NCI-H187 treated with DMSO at 0.1 percent for 48 hours (cell line): ENCODE measurements at places on chromosomes 12 and 14.

DNA sequence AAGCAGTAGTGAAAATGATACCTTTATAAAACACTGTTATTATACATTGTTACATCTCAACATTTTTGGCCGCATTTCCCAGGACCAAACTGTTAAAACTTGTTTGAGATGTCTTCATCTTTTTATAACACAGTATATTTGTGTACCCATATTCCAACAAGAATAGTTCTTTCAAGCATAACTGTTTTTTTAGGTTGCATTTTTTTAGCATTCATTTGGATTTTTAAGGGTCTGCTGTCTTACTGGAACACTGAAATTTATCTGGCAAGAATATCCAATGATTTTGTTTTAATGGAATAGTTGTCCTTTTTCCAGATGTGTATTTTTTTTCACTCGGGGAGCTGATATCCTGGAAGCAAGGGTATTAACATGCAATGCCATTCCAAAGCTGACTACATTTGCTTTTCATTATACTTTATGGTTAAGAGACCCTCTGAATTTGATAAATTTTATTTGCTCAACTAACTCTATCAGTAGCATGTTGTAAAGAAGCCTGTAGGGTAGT lies 8.9 kb upstream of the NAV3 start:
- no peak for DNase-seq

DNA sequence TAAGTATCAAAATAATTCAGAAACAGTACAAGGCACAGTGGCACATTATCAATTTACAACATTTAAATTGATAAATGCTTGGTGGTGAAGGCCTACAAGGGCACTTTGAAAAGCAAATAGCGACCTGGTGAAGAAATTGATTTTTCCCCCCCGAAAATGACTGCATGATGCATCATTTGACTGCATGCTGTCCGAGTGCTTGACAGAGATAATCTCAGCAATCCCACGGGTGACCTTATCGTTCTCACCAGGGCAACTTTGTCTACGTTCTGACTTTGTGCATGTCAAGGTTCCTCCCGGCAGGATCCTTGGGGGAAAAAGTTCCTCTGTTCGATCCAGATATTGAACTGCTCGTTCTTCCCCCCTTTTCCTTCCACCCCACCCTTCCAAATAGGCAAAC lies 384.8 kb downstream of the EGLN3 start:
- no peak for DNase-seq

- no peak for DNase-seq
Observed at GRCh38 chr14:77185093-77185465, 3.5 kb downstream of the TMEM63C start.

DNA sequence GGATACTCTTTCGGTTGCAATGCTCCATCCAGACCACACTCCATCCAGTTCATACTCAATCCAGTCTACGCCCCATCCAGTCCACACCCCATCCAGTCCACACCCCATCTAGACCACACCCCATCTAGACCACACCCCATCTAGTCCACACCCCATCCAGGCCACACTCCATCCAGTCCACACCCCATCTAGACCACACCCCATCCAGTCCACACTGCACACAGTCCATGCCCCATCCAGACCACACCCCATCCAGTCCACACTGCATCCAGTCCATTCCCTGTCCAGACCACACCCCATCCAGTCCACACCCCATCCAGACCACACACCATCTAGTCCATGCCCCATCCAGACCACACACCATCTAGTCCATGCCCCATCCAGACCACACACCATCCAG lies 116.0 kb upstream of the RTL1 start:
- no peak for DNase-seq

DNA sequence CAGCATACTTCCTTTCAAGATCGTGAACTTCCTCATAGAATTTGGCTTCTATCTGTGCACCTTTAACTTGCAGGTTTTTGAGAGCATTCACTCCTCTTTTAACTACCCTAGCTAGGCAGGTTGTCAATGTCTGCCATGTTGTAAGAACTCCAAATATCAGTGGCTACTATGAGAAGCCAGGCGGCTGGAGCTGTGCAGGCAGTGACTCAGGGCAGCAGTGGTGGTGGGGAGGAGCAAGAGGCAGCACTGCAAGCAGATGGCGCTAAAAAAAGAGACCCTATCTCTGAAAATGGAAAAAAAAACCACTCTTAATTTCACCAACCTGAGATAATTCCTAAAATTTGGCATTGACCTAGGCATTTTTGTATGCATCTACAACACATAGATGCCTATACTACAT lies 28.5 kb downstream of the YARS2 start:
- DNase-seq, result no peak

DNA sequence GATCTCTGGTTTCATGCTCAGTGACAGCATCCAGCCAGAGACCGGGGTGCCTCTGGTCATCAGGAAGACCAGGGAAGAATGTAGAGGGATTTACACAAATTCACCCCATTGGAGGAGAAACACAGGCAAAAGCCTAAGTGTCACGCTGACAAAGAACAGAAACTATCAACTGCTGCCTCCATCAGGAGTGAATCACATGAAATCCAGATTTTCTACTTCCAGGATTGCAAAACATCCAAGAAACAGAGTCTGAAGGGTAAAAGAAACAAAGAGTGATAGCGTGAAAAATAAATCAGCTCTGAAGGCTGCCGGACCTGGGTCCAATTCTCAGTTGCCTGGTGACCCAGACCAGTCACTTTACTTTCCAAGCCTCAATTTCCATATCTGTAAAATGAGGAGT lies 136.1 kb upstream of the MAP1LC3B2 start:
- DNase-seq, result no peak

- no peak for DNase-seq
Observed at GRCh38 chr14:51396222-51396815, 156.3 kb downstream of the TMX1 start.
